ENCODE measurements at places on chromosomes 1 and 21.
A peak's percentile ranks its signal among the peaks of the same experiment; 100 is the strongest.

DNA sequence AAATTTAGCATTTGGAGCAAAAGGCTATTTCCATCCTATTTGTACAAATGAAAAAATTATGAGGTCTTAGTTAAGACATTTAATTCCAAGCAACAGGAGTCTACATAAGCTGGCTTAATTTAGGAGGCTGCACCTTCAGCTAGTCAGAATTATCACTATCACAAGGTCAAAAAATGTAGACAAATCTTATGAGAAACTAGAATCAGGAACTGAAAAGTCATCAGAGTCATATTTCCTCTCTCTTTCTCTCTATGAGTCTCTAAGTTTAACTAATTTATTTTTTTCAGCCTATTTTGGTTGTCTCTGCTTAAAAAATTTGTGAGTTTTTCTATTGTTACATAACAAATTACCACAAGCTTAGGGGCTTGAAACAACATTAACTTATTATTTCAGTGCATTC is 807.1 kb upstream of the PRMT6 start:
- DNase-seq, result no peak

GRCh38 chr1:57040811-57041210 is 75.0 kb upstream of the C8B start:
- DNase-seq, result no peak

DNA sequence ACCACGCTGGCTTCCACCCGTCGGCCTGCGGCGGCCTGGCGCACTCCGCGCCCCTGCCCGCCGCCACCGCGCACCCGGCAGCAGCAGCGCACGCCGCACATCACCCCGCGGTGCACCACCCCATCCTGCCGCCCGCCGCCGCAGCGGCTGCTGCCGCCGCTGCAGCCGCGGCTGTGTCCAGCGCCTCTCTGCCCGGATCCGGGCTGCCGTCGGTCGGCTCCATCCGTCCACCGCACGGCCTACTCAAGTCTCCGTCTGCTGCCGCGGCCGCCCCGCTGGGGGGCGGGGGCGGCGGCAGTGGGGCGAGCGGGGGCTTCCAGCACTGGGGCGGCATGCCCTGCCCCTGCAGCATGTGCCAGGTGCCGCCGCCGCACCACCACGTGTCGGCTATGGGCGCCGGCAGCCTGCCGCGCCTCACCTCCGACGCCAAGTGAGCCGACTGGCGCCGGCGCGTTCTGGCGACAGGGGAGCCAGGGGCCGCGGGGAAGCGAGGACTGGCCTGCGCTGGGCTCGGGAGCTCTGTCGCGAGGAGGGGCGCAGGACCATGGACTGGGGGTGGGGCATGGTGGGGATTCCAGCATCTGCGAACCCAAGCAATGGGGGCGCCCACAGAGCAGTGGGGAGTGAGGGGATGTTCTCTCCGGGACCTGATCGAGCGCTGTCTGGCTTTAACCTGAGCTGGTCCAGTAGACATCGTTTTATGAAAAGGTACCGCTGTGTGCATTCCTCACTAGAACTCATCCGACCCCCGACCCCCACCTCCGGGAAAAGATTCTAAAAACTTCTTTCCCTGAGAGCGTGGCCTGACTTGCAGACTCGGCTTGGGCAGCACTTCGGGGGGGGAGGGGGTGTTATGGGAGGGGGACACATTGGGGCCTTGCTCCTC is 1.9 kb downstream of the OLIG2 start:
- no peak for DNase-seq

GRCh38 chr1:171196351-171196750 is 11.3 kb downstream of the FMO2 start:
- no peak for DNase-seq

DNA sequence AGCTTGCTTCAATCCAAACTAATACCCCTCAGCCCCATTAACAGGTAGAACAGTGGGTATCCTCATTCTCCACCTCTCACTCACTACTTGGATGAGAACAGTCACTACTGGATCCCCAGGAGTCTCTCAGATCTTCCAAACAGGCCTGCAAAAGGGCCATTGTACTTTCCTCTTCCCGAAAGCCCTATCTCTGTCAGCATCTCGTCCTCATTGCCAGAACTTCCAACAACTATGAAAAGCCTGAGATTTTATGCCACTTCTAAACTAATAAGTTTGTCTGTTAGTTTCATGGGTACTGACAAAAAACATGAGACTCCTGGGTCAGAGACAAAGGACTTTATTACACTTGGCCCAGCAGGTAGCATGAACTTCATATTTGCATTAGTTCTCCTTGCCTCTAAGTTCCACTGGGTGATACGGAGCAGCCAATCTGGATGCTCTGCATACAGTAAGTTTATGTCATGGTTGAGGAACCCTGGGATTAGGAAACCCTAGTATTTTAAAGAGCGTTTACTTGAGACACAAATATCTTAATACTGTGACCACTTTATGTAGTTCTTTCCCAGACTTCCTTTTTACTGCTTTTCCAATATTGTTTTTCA is 38.1 kb downstream of the VANGL2 start:
- no peak for DNase-seq

GRCh38 chr1:226116673-226117072 is 54.2 kb downstream of the H3-3A start:
- no peak for DNase-seq

- DNase-seq, result no peak
These were observed 6.9 kb downstream of the TAF5L start for GRCh38 chr1:229619002-229619401.

DNA sequence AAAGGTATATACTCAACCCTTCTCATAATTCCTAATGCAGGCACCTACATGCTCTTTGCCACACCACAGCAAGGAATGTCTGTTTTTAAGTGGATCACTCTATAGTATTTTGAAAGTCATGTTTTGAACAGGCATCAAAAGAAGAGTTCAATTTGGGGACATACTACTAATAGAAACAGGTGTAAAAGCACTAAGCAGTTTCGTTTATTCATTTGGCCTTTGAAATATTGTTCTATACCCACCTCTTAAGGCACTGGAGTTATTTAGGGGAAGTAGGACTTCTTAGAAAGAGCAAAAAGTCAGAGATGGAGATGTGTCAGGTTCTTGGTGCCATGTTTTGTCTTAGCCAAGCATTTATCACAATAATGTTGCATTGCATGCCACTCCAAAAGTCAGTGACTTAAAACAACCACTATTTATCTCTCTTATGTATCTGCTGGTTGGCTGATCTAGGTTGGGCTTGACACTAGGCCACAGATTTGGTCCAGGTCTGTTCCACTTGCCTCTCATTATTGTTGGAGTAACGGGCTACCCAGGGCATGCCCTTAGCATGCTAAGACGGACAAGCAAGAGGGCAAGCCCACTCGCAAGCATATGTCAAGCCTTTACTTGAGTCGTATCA is 107.5 kb downstream of the RGL1 start:
- DNase-seq, result no peak

- DNase-seq, result no peak
These were observed 28.1 kb downstream of the PLXNA2 start for GRCh38 chr1:208216062-208216461.

DNA sequence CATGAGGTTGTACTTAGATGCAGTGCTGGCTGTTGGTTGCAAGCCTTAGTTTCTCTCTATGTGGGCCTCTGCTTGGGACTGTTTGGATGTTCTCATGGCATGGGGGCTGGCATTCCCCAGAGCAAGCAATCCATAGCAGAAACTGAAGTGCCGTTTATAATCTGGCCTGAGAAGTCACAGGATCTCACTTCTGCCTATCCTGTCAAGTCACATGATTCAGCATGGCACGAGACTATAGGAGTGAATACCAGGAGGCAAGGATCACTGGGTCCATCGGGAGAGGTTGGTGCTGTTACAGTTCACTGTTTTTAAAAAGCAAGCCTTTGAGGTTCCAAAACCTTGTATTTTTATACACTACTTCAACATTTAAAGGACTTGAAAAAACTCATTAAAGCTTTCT is 16.7 kb downstream of the COLGALT2 start:
- DNase-seq, result no peak

- DNase-seq, result no peak
These were observed 61.7 kb downstream of the ARID4B start for GRCh38 chr1:235266325-235266724.

DNA sequence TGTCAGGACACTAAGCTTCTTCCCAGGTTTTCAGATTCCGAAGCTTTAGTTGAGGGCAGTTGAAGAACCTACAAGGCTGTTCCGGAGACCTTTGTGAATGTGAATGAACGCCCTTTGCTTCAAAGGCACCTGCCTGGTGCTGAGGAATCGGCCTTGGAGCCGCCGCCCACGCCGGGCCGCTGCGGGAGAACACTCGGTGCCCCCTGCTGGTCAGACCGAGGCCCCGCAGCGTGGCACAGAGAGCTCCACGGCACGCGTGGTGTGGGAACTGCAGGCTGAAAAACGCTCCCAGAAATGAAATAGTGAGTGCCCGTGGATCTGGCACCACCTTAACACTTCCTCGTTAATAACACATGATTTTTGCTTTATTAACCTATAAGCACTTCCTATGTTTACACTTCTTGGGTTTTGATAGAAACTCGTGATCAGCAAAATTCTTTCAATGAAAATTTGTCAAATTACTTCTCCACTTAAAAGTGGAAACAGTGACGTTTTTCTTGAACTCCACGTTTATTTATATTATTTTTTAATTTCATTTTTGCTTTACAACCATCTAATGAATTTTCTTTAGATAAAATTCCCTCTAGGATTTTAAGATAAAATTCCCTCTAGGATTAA is 460.6 kb downstream of the DSCAM start:
- no peak for DNase-seq

- DNase-seq, result peak; percentile 14
These were observed 40.6 kb upstream of the CD46 start for GRCh38 chr1:207711285-207711684.

- DNase-seq, result no peak
These were observed 34.5 kb upstream of the RALGPS2 start for GRCh38 chr1:178690496-178690895.

- peak; percentile 15 for DNase-seq
These were observed 619 bp downstream of the BCL9 start for GRCh38 chr1:147541672-147542568.

DNA sequence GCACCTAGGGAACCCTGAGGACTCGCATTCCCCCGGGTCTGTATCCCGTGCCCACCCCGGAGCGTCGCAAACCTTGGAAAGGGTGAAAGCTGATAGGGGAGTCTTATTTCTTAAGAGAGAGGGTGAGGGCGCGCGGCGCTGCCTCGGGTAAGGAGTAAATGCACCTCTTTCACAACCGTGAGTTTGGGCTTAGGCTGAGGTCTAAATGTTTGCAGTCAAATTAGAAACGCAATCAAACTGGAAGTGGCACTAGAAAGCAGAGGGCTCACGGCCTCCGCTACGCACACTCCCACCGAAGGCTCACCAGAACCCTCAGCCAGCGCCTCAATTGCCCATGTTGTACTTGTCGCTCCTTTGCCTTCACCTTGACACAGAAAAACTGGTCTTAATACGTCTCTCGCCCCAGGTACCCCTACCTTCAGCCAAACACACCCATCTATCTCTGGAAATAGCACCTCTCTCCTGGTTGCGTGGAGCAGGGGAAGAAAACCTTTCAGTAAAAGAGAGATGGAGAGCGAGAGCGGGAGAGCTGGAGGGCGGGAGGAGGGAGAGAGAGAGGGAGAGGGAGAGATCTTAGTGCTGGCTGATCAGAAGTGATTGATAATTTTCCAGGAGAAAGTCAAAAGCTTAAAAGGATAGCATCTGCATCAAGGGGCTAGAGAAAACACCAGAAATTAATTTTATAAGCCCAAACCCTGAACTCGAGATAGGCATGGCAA is 1.7 kb upstream of the HLX start:
- DNase-seq, result no peak

DNA sequence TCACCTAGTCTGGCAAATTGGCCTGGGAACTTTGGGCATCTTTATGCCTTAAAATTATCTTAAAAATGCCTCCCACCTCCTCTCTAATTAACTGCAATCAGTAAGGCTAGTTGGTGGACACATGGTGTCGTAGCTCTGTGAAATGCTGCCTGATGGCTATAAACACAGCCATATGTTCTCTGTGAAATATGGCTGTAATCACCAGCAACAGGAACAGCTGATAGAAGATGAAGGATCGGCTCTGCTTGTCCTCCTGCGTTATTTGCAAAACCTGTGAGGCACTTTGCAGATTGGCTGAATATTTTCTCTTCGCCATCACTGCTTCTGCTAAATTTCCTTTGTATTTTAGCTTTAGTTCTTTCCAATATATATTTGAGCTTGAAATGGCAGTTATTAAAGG is 419.6 kb downstream of the RWDD3 start:
- no peak for DNase-seq

DNA sequence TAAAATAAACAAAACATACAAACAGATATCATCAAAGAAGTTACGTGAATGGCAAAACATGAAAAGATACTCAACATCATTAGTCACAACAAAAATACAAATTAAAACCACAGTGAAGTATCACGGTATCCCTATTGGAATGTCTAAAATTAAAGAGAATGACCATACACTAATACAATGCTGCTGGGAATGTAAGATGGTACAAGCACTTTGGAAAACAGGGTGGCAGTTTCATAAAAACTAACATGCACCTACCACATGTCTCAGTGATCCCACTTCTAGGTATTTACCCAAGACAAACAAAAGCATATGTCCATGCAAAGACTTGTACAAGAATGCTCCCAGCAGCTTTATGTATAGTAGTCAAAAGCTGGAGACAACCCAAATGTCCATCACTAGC is 69.1 kb downstream of the HSF2BP start:
- no peak for DNase-seq

DNA sequence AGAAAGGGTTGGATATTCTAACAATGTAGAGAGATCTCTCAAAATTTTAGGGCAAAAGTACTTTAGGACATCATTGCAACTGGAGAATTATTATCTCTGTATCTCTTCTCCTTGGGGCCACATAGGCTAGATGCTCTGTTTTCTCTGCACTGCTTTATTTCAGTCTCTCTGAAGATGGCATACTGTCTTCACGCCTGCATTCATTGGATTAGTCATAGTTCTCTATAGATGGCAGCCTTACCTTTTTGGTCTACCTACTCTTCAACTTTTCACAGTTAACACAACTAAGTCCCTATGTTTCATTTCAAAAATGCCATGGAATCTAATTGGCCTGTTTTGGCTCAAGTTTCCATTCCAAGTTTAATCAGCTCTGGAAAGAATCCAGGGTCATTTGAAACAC is 1623.3 kb upstream of the B3GALT2 start:
- DNase-seq, result no peak

- DNase-seq, result no peak
These were observed 21.3 kb downstream of the ATPAF1 start for GRCh38 chr1:46646844-46647243.

All from CD4-positive, alpha-beta T cell (primary cell).